ENCODE measurements at places on chromosomes 13 and 19. TPM values are rescaled to one million over a fixed set of nuclear protein-coding genes. Genes with fewer than 3 reads are reported as not detected.
A peak's percentile ranks its signal among the peaks of the same experiment; 100 is the strongest.

TDRD12 gene
- total RNA-seq: 0.13 TPM

SPPL2B gene
- total RNA-seq: 54.3 TPM

LGALS14 gene
- 1.8 TPM for total RNA-seq

ITM2B gene
- 85.5 TPM for total RNA-seq

NCAN gene
- not detected for total RNA-seq

UGGT2 gene
- total RNA-seq: not detected

- H3K36me3 ChIP-seq: peaks cover 23% of the 10 kb centered on the region
- H3K27me3 ChIP-seq: no peaks in the 10 kb centered on the region
- no peak overlapping the region for H3K27ac ChIP-seq
- no peak overlapping the region for H3K4me3 ChIP-seq
Measured at GRCh38 chr19:2207991-2208860, 27.9 kb downstream of the PLEKHJ1 start.

- no peaks in the 10 kb centered on the region for H3K36me3 ChIP-seq
- H3K4me1 ChIP-seq: peaks cover 4% of the 10 kb centered on the region
- no peak for DNase-seq
Measured at GRCh38 chr13:45811891-45812694, 39.5 kb downstream of the SIAH3 start.

DNA sequence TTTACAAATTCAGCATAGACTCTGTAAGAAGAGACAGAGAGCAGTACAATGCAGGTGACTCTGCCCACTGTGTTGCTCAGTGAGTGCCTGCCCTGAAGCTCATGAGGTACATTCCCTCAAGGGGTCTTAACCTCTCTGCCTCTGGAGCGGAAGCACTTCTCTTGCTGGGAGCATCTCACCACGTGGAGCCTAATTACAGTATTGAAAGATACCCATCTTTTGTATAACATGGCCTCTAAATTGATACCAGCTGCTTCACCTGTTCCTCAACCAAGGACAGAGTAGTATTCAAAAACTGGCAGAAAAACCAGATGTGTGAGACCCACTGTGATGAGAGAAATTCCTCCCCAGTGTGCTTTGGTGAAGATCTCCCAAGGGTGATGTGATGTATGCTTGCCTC lies 77.1 kb downstream of the SACS start:
- H3K27me3 ChIP-seq: no peaks in the 10 kb centered on the region
- no peak overlapping the region for H3K4me3 ChIP-seq
- peaks cover 58% of the 10 kb centered on the region for H3K36me3 ChIP-seq
- H3K4me1 ChIP-seq: peaks cover 2% of the 10 kb centered on the region

DNA sequence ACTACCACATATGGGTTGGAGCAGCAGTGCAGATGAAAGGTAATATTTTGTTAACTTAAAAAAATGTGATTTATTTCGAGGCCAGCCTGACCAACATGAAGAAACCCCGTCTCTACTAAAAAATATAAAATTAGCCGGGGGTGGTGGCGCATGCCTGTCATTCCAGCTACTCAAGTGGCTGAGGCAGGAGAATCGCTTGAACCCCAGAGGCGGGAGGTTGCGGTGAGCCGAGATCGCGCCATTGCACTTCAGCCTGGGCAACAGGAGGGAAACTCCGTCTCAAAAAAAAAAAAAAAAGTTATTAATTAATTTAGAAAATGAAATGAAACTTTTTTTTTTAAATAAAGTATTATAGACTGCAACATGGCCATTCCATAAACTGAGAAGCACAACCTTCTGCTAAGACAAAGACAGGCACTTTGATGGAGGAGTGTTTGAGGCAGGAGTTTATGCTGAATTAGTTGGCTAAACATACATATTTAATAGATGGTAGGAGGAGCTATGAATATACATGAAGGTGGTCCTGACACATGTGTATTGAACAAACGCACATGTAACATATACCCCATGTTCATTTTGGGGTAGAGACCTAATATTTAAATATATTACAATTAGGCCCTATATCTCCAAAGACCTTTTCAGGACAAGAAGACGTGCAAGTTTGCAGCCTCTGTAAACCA lies 1485.3 kb upstream of the MIR17HG start:
- DNase-seq: no peak
- no peak overlapping the region for H3K4me3 ChIP-seq
- H3K4me1 ChIP-seq: no peaks in the 10 kb centered on the region
- H3K27ac ChIP-seq: no peak overlapping the region
- H3K36me3 ChIP-seq: no peaks in the 10 kb centered on the region
- no peaks in the 10 kb centered on the region for H3K27me3 ChIP-seq

DNA sequence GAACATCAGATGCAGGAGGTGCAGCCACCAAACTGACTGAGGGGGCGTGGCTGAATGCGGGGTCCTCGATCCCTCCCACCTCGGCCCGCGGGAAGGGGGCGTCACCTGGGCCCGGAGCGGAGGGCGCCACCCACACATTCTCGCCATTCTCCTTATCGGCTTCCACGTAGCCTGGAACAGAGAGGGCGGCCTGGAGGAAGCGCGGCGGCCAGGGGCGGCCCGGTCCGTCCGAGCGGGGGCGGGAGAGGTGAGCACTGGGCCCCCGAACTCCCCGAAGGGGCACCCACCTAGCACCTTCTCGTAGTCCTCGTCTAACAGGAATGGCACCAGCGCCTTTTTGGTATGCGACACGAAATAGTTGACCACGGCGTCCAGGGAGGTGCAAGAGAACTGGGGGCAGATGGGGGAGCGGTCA lies 11.8 kb downstream of the STAP2 start:
- peaks cover 16% of the 10 kb centered on the region for H3K36me3 ChIP-seq
- peak overlapping the region; percentile 93 for H3K4me3 ChIP-seq
- H3K27me3 ChIP-seq: no peaks in the 10 kb centered on the region
- DNase-seq: peak; percentile 46
- H3K4me1 ChIP-seq: peaks cover 26% of the 10 kb centered on the region

DNA sequence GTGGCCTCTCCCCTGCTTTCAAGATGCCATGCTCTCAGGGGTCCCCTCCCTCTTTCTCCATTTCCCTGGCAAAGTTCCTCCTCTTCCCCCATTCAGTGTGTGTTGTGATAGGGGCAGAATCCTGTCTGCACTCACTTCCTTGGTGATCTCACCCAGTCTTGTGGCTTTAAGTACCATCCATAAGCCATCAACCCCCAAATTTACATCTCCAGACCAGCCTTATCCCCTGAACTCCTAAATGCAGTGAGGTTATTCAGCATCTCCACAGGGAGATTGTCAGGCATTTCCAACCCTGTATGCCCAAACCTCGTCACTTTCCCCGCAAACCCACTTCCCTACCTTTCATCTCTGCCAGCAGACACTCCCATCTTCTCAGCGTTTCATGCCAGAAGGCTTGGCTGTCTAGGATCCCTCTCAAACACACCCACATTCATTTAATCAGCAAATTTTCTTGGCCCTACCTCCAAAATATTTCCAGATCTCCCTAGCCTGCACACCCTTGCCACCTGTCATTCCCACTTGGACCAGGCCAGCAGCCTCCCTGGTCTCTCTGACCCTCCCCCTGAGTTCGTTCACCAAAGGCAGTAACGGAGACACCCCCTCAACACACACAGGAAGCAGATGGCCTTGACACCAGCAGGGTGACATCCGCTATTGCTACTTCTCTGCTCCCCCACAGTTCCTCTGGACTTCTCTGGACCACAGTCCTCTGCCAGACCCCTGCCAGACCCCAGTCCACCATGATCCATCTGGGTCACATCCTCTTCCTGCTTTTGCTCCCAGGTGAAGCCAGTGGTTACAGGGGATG lies at the start of gene HCST:
Gene HCST, plus strand, starts transcription at position 676 of the 808 bp plus-strand sequence. Its CDS starts 65 bp downstream, at position 741.
- no peaks in the 10 kb centered on the region for H3K27me3 ChIP-seq
- H3K4me1 ChIP-seq: peaks cover 51% of the 10 kb centered on the region

- no peak overlapping the region for H3K27ac ChIP-seq
- H3K36me3 ChIP-seq: no peaks in the 10 kb centered on the region
Measured at GRCh38 chr13:64801768-64802167, 2428.4 kb downstream of the PCDH9 start.

GRCh38 chr13:24619282-24619681 lies 60.9 kb upstream of the ATP12A start:
- no peaks in the 10 kb centered on the region for H3K27me3 ChIP-seq
- H3K4me3 ChIP-seq: no peak overlapping the region
- peak overlapping the region; percentile 97 for H3K27ac ChIP-seq
- peaks cover 50% of the 10 kb centered on the region for H3K4me1 ChIP-seq
- peaks cover 5% of the 10 kb centered on the region for H3K36me3 ChIP-seq

GRCh38 chr19:1523412-1524286 lies at the start of gene PLK5:
PLK5 (plus strand) TSS chr19:1524077; CDS start chr19:1526997, 2,920 bp downstream.
- H3K36me3 ChIP-seq: no peaks in the 10 kb centered on the region
- H3K27ac ChIP-seq: no peak within 1 kb of the TSS
- H3K27me3 ChIP-seq: peaks cover 31% of the 10 kb centered on the region
- DNase-seq: no peak
- peaks cover 6% of the 10 kb centered on the region for H3K4me1 ChIP-seq

DNA sequence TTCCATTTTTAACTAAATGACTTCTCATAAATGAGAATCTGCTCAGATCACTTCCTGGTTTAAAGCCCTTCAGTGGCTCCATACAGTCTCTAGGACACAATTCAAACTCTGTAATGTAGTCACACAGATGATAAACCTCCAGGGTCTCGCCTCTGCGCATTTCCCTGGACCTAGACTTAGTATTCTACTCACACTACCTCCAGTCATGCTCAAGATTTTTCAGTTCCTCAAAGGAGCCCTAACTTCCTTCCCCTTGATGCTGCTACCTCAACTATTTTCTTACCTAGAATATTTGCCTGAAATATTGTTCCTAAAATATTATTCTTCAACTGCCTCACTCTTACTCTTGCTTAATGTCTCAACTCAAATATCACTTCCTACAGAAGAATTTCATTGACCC lies 86.7 kb upstream of the TPP2 start:
- H3K4me1 ChIP-seq: no peaks in the 10 kb centered on the region
- H3K36me3 ChIP-seq: no peaks in the 10 kb centered on the region
- H3K27me3 ChIP-seq: peaks cover 4% of the 10 kb centered on the region
- no peak overlapping the region for H3K4me3 ChIP-seq

DNA sequence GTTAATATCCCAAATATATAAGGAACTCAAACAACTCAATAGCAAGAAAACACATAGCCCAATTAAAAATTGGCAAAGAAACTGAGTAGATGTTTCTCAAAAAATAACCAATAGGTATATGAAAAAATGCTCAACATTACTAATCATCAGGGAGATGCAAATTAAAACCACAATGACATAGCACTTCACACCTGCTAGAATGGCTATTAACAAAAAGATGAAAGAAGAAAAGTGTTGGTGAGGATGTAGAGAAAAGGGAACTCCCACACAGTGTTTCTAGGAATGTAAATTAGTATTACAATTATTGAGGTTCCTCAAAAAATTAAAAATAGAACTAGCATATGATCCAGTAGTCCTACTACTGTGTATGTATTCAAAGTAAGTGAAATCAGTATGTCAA lies 1212.8 kb downstream of the DIAPH3 start:
- DNase-seq: no peak
- H3K27ac ChIP-seq: no peak overlapping the region
- no peaks in the 10 kb centered on the region for H3K4me1 ChIP-seq
- H3K27me3 ChIP-seq: no peaks in the 10 kb centered on the region

DNA sequence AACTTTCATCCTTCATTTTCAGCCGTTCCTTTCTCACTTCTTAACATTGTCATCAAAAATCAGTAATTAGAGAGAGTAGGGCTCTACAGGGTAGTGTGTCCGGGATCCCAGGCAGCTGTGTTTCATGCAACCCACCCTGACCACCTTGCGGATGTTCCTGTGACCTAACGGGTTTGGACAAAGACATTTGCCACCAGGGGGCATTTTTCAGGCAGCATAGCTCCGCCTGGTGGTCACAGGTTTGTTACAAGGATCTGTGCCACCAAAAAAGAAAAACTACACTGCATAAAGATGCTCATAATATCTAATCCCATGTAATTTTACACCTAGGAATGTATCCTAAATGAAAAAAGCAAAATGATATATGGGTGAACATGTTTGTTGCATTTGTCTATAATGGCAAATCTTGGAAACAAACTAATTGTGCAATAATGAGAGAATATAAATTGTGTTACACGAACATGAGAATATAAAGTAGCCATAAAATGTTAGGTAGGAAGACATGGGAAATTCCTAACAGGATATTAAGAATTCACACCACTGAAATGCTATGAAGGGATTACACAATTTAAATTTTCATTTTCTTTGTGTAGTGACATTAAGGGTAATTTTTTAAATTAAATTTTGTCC lies 123.0 kb downstream of the SLC7A1 start:
- peak; percentile 73 for DNase-seq
- H3K4me1 ChIP-seq: no peaks in the 10 kb centered on the region
- H3K27me3 ChIP-seq: peaks cover 2% of the 10 kb centered on the region

DNA sequence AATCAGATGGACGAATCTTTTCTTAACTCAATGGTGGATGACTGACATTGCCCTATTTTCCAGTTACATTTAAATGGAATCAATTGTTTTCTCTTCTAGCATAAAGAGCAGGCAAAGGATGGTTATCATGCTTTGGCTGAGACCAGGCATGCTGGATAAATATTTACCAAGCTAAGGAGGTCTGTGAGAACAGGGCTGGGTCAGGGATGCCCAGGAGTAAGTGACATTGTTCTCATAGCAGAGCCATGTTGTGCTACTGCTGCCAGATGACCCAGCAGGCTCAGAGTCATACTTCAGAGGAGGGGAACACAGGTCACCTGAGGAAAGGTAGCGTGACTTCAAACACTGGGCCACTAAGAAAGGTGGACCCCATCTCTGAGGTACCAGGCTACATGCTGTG lies 116.0 kb upstream of the RNF113B start:
- H3K4me1 ChIP-seq: no peaks in the 10 kb centered on the region
- no peaks in the 10 kb centered on the region for H3K27me3 ChIP-seq
- no peaks in the 10 kb centered on the region for H3K36me3 ChIP-seq
- DNase-seq: no peak
- H3K27ac ChIP-seq: no peak overlapping the region

DNA sequence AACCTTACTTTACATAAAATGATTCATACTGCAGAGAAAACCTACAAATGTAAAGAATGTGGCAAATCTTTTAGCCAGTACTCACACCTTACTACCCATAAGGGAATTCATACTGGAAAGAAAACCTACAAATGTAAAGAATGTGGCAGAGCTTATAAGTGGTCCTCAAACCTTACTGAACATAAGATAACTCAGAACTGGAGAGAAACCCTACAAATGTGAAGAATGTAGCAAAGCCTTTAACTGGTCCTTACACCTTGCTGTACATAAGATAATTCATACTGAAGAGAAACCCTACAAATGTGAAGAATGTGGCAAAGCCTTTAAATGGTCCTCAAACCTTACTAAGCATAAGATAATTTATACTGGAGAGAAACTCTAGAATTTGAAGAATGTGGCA lies 90.1 kb downstream of the ZNF675 start:
- no peaks in the 10 kb centered on the region for H3K27me3 ChIP-seq
- H3K4me1 ChIP-seq: no peaks in the 10 kb centered on the region
- peaks cover 2% of the 10 kb centered on the region for H3K36me3 ChIP-seq
- no peak overlapping the region for H3K4me3 ChIP-seq
- no peak overlapping the region for H3K27ac ChIP-seq
- DNase-seq: no peak
